Panc1 (cell line): ENCODE measurements at places on chromosomes 7 and 10. TPM values are rescaled to one million over a fixed set of nuclear protein-coding genes. Genes with fewer than 3 reads are reported as not detected.

The NPSR1 gene
- total RNA-seq = not detected

The CALHM3 gene
- total RNA-seq = not detected

The SLC29A4 gene
- total RNA-seq = 38.9 TPM

The ZNF727 gene
- not detected for total RNA-seq

The RBM33 gene
- 61.1 TPM for total RNA-seq

The TBL2 gene
- total RNA-seq = 60.1 TPM

The MRLN gene
- not detected for total RNA-seq

The FOXI2 gene
- not detected for total RNA-seq

The INSYN2A gene
- total RNA-seq = not detected

The GRB10 gene
- total RNA-seq = 38.3 TPM

The TET1 gene
- total RNA-seq = 2.3 TPM

The CAV2 gene
- total RNA-seq = 217 TPM

The TAS2R41 gene
- not detected for total RNA-seq

The BMI1 gene
- 55.1 TPM for total RNA-seq

The CDNF gene
- 0.39 TPM for total RNA-seq

The MYH16 gene
- total RNA-seq = 0.23 TPM

The NKX1-2 gene
- 0.15 TPM for total RNA-seq

The KIF11 gene
- total RNA-seq = 47.8 TPM

The LRWD1 gene
- total RNA-seq = 55.8 TPM

The CFTR gene
- total RNA-seq = 0.31 TPM

The CPN1 gene
- not detected for total RNA-seq

The DMBT1 gene
- total RNA-seq = 0.05 TPM

- DNase-seq = no peak
These were observed 100.9 kb downstream of the LHPP start for GRCh38 chr10:124562425-124563060.

GRCh38 chr10:71009126-71009525 lies 120.8 kb upstream of the PCBD1 start:
- DNase-seq = no peak

- no peak for DNase-seq
These were observed 424.4 kb downstream of the GLRX3 start for GRCh38 chr10:130560573-130560972.

- no peak for DNase-seq
These were observed 197.7 kb downstream of the SEMA3A start for GRCh38 chr7:83996879-83997278.

- DNase-seq = no peak
These were observed 114.6 kb downstream of the WDR37 start for GRCh38 chr10:1170867-1171180.

- no peak for DNase-seq
These were observed 44.0 kb downstream of the ADK start for GRCh38 chr10:74194999-74195398.

DNA sequence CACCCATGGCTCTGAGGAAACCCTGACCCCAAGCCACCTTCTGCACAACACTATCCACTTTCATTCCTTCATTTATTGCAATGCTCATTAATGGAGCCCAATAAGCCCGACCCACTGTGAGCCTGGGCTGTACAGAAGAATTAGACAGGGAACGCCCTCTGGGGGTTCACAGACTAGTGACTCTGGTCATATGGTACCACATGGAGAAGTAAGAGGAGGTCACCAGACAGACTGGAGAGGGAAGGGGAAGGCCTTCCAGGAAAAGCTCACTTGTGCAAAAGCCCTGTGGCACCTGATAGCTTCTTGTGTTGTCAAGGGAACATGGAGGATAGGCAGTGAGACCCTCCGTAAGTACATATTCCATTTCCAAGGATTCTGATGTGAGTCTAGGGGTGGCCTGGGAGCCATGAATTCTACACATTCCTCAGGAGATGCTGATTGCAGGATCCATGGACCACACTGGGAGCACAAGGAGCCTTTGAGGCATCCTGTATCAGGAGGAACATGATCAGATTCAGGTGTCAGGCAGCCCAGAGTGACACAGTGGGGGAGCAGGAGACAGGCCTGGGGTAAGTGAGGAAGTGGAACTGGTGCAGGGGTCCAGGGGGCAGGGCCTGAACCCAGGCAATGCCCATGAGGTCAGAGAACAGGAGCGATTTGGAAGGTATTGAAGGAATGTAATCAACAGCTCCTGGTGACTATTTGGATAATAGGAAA lies 19.9 kb downstream of the TMEM72 start:
- DNase-seq = no peak

DNA sequence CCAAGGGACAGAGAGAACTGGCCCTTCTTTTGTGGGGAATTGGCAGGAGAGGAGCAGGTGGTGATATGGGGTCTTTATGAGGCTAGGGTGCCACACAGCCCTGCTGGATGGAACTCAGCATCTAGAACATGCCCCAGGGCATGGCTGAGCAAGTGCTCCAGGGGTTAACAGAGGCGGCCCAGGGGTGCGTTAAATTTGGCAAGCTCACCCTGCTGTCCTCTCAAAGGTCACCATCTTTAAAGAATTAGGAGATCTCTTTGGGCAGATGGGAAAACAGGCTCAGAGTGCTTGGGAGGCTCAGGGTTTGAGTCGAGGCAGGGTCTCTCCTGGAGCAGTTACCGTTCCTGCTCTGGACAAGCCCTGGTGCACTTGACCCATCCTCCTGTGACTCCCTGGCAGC lies 21.4 kb upstream of the UNC5B start:
- DNase-seq = no peak

- DNase-seq = no peak
These were observed 47.2 kb downstream of the EXOC4 start for GRCh38 chr7:133300088-133300487.

GRCh38 chr10:10914144-10914543 lies 103.5 kb upstream of the CELF2 start:
- no peak for DNase-seq

DNA sequence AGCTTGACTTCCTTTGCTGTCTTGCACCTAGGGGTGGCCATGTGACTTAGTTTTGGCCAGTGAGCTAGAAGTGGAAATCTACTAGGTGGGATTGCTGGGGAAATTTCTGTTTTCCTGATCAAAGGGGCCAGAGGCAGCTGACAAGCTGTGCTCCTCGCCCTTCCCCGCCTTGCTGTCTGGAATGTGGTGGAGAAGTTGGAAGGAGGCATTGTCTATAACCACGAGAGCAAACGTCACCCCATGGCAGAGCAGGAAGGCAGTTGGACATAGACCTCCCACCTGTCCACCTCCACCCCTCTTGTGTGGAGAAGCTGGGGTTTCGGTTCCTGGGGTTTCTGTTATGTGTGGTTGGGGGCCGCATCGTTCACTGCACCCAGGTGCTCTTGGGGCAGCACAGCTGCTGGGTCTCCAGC lies 7.3 kb downstream of the SFRP5 start:
- no peak for DNase-seq

- no peak for DNase-seq
These were observed 10.5 kb upstream of the CXCL12 start for GRCh38 chr10:44395396-44395795.

DNA sequence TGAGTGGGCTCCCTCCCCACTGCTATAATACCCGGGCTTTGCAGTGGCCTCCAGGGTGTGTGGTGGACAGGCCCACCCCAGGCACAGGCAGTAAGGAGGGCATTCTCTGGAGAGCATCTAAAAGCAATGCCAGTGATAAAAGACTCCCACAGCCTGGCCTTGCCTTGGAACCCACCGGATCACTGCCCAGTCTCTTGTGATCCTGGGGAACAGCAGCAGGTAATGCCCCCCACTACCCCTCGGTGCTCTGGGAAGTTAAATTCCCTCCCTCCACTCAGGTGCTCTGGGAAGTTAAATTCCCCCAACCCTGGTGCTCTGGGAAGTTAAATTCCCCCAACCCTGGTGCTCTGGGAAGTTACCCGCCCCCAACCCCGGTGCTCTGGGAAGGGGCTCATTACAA lies 565.2 kb downstream of the TCERG1L start:
- no peak for DNase-seq

GRCh38 chr10:58212622-58213021 lies 55.1 kb downstream of the IPMK start:
- DNase-seq = no peak

- DNase-seq = no peak
These were observed 9.5 kb downstream of the CISD1 start for GRCh38 chr10:58278274-58278961.

GRCh38 chr10:93143281-93143680 lies 69.6 kb downstream of the CYP26A1 start:
- no peak for DNase-seq

- no peak for DNase-seq
These were observed 106.6 kb upstream of the YAE1 start for GRCh38 chr7:39459636-39460035.

DNA sequence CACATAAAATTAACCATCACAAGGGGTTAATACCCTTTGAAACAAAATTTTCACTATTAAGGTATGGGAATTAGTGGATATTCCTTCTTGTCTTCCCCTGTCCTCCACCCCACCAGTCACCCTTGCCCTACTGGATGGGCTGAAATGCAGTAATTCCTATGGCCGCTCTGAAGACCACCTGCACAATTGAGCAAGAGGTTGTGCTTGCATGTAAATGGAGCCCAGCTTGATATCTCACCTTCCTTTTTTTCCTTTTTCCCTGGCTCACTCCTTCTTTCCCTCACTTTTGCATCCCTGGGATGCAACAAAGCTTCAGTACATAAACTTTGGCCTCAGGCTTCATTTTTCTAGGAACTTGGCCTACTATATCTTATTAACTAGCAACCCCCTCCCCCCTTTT lies 184.6 kb downstream of the SNX10 start:
- no peak for DNase-seq

GRCh38 chr10:114623661-114624294 lies 34.3 kb downstream of the ABLIM1 start:
- no peak for DNase-seq

DNA sequence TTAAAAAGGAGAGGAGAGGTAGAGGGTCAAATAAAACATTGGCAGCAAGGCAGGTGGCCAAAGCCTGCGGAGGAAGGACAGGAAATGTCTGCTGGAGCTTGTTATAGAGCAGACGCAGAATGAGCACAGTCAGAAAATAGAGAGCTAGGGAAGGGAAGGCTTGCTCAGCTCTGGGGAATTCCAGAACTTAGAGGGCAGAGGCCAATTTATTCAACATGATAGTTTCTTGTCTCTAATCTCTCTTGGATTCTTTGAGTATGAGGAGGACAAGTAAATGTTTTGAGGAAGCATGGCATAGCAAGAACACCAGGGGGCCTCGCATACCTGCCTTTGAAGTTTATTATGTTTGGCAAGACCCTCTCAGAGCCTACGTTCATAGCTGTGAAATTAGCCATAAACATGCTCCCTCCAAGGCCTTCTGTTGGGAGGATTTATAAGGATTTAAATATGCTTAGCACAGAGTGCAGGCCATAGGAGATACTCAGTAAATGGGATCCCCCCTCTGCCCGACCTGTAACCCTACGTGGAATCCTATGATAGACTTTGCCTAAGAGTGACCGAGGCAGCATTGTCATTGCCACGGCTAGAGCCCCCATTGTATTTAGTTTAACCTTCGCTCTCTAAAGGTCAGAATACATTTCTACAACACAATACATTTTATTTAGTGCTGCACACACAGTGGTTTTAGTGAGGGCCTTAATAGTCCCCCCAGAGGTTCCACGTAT lies 293.9 kb downstream of the CCDC3 start:
- no peak for DNase-seq

DNA sequence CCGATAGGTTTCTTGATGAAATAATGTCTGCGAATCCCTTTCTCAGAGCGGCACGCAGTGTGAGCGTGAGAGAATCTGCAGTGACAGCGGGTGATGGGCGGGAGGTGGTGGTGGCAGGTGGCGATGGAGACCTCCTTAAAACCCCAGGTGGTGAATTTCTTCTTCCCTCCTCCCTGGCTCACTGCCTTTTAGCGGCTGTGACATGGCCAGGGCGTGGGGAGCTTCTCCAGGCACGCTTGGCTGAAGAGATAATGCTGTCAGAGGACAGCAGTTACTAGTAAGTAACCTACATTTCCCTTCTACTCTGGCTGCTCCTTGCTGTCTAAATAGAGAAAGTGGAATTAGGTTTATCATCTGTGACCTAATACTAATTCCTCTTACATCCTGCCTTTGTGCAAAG lies 141.4 kb upstream of the INSYN2A start:
- no peak for DNase-seq

DNA sequence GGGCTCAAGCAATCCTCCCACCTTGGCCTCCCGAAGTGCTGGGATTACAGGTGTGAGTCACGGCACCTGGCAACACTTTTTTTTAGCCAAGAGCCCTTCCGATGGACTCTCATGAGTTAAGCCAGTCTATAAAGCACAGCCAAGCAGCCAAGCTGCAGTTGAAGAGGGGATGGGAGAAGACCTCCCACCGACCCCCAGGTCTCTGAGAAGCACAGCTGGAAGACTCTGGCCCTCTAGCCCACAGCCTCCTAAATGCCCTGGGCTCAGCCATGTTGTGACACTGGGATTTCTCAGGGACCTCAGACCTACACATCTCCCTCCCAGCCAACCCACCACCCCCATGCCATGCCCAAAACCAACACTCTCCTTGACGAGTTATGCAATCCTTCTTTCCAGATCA lies 31.1 kb downstream of the CALML3 start:
- no peak for DNase-seq

- no peak for DNase-seq
These were observed 758.6 kb upstream of the KCND2 start for GRCh38 chr7:119514326-119514725.
